ENCODE measurements at places on chromosomes 3 and 15.
A peak's percentile ranks its signal among the peaks of the same experiment; 100 is the strongest.

- no peaks in the 10 kb centered on the region for H3K27me3 ChIP-seq
- no peak overlapping the region for H3K4me3 ChIP-seq
- H3K4me1 ChIP-seq: no peaks in the 10 kb centered on the region
- no peaks in the 10 kb centered on the region for H3K36me3 ChIP-seq
Measured at GRCh38 chr3:172239218-172239790, 199.9 kb downstream of the FNDC3B start.

GRCh38 chr15:70262171-70262570, 164.5 kb upstream of the TLE3 start:
- no peak overlapping the region for H3K27ac ChIP-seq
- H3K36me3 ChIP-seq: no peaks in the 10 kb centered on the region
- no peaks in the 10 kb centered on the region for H3K4me1 ChIP-seq
- ATAC-seq: no peak
- no peak overlapping the region for H3K4me3 ChIP-seq
- no peaks in the 10 kb centered on the region for H3K27me3 ChIP-seq

DNA sequence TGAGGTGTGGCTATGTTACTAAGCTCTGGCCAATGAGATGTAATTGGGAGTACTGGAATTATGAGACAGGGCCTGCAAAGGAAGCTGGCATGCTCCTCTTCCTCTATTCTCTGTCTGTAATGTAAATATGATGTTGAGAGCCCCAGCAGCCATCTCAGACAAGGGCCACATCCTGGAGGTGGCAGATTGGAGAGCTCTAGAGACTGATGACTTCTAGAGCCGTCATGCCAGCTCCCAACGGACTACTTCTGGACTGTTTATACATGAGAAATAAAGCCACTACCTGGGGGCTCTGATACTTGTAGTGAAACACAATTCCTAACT, 19.7 kb downstream of the PLD1 start:
- no peak overlapping the region for H3K27ac ChIP-seq
- peaks cover 34% of the 10 kb centered on the region for H3K4me1 ChIP-seq
- H3K4me3 ChIP-seq: no peak overlapping the region
- H3K27me3 ChIP-seq: no peaks in the 10 kb centered on the region
- no peak for ATAC-seq

DNA sequence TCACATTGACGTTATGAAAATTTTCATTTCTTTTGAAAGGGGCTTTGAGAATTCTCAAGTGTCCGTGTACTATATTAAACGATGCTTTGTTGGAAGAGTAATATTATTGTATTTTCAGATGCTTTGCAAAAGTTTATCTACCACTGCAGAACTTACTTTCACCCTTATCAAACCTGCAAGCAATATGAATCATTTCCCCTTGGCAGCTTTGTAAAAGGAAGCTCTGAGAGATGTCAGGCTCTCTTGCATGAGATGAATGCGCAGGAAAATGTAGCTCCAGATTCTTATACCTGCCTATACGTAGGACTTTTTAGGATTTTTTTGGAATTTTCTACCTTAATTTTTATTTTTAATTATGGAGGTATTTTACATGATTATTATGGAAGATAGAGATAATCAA, 34.5 kb downstream of the GPD1L start:
- no peak overlapping the region for H3K27ac ChIP-seq
- no peak for ATAC-seq
- no peaks in the 10 kb centered on the region for H3K36me3 ChIP-seq
- H3K27me3 ChIP-seq: no peaks in the 10 kb centered on the region
- peaks cover 10% of the 10 kb centered on the region for H3K4me1 ChIP-seq
- no peak overlapping the region for H3K4me3 ChIP-seq

GRCh38 chr3:47365213-47366153, 15.3 kb upstream of the PTPN23 start:
- H3K27me3 ChIP-seq: peaks cover 13% of the 10 kb centered on the region
- H3K4me3 ChIP-seq: no peak overlapping the region
- H3K36me3 ChIP-seq: no peaks in the 10 kb centered on the region
- ATAC-seq: peak; percentile 31

- no peak overlapping the region for H3K4me3 ChIP-seq
- H3K36me3 ChIP-seq: peaks cover 19% of the 10 kb centered on the region
- no peak for ATAC-seq
- H3K27me3 ChIP-seq: no peaks in the 10 kb centered on the region
Measured at GRCh38 chr3:41900265-41900664, 61.6 kb downstream of the ULK4 start.

- no peaks in the 10 kb centered on the region for H3K27me3 ChIP-seq
- ATAC-seq: no peak
- H3K4me1 ChIP-seq: no peaks in the 10 kb centered on the region
- no peaks in the 10 kb centered on the region for H3K36me3 ChIP-seq
Measured at GRCh38 chr3:110743202-110743601, 328.4 kb upstream of the NECTIN3 start.

DNA sequence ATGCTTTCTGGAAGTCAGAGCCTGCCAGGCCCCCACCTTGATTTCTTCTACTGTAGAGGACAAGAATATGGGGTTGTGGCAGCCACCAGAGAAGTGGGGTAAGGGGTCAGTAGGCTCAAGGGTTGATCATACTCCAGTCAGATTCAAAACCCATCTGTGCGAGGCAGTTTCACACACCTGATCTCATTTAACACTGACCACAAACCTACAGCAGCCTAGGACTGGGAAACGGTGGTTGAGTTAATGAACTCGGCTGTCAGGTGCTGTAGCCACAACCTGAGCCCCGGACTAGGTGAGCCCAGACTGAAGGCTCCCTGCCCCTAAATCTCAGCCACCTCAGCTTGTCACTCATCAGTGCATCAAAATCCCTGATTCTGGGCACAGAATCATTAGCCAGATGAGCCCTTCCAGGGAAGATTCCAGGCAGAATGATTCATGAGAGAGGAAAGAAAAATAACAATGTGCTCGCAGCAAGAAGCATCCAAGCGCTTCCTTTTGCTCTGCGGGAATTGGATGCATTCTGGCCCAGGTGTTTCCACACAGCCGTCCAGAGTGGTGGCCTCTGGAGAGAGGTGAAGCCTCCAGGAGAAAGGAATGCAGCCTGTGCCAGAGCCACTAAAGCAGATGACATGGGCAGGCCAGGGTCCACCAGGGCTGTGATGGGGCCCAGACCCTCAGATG, 102.1 kb downstream of the SRGAP3 start:
- no peaks in the 10 kb centered on the region for H3K27me3 ChIP-seq
- H3K36me3 ChIP-seq: no peaks in the 10 kb centered on the region

DNA sequence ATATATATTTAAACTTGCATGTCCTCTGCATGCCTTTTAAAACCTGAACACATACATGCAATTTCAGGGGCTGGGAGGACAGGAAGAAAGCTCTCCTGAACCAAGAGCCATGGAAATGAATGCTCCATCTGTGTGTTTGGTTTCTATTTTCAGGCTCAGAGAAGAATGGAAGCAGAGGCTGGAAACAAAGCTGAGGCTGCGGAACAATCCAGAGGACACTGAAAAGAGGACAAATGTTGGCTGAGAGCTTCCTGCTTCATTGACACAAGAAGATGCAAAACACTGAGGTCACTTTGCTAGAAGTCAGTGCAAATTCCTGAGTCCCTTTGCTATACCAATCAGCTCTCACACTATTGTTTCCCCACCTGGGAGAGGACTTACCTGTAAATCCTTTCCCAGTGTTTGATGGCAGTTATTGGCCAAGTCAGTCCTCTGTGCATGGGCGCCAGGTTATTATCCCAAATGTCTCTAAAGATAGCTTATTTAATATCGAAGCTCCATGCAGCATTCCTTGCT, 12.7 kb downstream of the FAM240A start:
- H3K4me1 ChIP-seq: peaks cover 16% of the 10 kb centered on the region
- no peak overlapping the region for H3K27ac ChIP-seq
- ATAC-seq: no peak

DNA sequence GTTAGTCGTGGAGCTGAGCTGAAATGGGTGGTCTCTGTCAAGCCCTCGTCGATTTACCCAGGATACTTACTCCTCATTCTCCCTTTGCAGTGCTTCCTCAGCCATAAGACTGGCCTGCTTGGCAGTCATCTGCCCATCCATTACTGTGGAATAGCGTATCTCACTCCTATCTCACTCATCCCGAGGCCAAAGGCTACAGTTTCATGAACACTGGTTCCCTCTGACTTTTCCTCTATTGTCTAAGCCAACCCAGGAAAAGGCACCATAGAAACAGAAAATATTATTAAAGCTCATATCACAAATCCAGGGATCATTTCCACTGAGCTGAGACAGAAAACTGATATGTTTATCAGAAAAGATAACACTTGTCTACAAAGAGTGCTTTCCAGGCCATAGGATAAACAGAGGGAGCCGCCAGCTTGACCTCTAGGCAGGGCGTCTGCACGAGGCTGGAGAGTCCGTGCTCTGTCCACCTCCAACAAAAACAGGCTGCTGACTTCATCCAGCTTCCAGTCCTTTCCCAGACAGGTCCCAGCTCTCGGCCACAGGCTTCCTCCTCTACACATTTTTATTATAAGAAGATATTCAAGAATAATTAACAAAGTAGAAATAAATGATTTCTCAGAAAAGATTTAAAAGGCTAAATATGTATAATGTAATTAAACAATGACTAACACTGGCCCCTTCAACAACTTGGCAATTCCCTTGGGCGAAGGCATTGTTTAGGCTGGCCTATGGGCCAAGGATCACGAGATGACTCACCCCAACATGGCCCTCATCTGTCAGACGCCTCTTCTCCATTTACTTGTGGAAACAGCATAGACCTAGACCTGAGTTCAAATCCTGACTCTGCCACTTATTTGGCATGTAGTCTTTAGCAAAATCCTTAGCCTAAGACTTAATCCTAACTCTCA, 27.4 kb upstream of the BOC start:
- no peaks in the 10 kb centered on the region for H3K36me3 ChIP-seq
- ATAC-seq: no peak
- no peaks in the 10 kb centered on the region for H3K4me1 ChIP-seq

- peaks cover 33% of the 10 kb centered on the region for H3K27me3 ChIP-seq
- H3K27ac ChIP-seq: no peak overlapping the region
- no peaks in the 10 kb centered on the region for H3K36me3 ChIP-seq
- peak; percentile 14 for ATAC-seq
- H3K4me1 ChIP-seq: peaks cover 7% of the 10 kb centered on the region
Measured at GRCh38 chr3:26624209-26624765, 1.7 kb downstream of the LRRC3B start.

DNA sequence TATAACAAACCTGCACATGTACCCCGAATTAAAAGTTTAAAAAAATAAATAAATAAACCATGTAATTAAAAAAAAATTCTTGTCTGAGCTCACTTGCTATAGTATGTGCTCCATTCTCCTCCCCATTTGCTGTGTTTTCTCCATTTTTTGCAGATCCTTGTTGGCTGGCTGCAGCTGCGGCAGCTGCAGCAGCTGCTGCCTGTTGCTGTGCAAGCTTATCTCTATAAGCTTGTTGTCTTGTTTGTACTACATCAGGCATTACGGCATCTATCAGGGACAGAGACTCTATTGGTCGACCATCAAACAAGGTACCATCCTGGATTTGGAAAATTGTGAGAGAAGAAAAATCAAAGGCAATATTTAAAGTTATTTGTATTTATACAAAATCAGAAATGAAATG, 145.9 kb downstream of the TBL1XR1 start:
- H3K36me3 ChIP-seq: no peaks in the 10 kb centered on the region
- H3K4me1 ChIP-seq: peaks cover 7% of the 10 kb centered on the region
- no peaks in the 10 kb centered on the region for H3K27me3 ChIP-seq

- H3K4me1 ChIP-seq: no peaks in the 10 kb centered on the region
- no peak overlapping the region for H3K4me3 ChIP-seq
- H3K27me3 ChIP-seq: no peaks in the 10 kb centered on the region
- no peak for ATAC-seq
Measured at GRCh38 chr3:46280105-46280797, 38.0 kb downstream of the CCR3 start.

DNA sequence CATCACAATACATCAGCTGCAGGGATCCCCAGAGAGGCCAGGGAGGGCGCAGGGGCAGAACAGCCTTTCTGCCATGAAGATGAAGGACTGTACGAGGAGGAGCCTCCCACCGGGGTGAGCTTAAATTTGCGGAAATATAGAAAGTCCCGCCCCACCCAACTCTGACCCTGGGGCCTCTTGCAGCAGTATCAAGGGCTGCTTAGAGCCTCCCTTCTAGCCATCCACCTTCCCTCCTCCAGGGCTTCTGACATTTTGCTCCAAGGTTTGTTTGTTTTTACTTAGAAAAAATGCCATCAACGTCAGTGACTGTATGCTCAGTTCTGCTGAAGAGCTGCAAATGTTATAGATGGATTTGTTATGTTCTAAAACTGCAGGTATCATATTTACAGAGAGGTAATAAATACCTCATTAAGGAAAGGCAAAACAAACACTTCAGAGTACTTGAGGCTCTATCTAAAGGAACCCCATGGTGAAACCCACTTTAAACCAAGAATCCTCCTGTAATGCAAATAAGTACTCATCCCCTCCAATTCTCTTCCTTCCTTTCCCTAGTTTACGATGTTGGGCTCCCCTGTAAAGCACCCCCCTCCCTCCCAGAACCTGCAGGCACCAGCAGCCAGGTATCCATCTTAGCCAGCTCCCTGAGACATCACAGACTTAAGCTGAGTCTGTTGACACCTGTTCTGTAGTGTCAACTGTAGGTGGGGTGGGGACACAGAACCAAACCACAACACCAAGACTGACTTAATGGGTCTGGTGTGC, 30.5 kb downstream of the RFTN1 start:
- peaks cover 60% of the 10 kb centered on the region for H3K4me1 ChIP-seq
- no peak overlapping the region for H3K4me3 ChIP-seq
- peak overlapping the region; percentile 44 for H3K27ac ChIP-seq
- no peaks in the 10 kb centered on the region for H3K36me3 ChIP-seq
- H3K27me3 ChIP-seq: no peaks in the 10 kb centered on the region

DNA sequence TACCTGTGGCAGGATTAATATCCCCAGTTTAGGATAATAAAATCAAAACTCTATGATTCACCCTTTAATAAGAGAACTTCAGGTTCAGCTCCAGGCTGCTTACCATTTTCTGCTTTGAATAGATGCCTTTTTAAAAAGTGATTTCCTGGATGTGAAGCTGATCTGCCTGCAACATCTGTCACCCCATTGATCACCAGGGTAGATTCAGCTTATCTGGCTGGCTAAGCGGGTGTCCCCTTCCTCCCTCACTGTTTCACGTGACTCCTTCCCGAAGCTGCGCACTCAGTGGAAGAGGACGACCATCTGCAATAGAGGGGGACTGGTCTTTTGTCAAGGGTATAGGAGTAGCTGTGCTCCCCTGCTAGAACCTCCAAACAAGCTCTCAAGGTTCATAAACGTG, 128.1 kb downstream of the IL1RAP start:
- no peak overlapping the region for H3K27ac ChIP-seq
- H3K36me3 ChIP-seq: no peaks in the 10 kb centered on the region
- H3K27me3 ChIP-seq: no peaks in the 10 kb centered on the region

DNA sequence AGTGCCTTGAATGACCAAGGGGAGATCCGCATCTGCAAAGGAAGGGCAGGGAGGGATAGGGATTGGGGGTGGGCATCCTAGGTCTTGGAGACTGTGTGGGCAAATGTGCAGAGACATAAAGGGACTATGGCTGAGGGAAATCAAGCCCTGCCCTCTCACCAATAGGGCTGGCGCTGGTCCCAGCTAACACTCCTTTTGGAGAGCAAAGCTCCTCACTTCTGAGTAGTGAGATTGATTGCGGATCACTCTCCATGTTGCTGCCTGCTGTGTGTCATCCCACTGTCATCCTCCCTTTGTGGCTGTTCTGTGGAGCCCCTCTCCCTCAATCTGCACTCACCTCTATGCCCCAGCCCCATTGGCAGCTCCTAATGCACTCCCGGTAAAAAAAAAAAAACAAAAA, 2.2 kb upstream of the CELSR3 start:
- H3K4me3 ChIP-seq: no peak overlapping the region
- no peaks in the 10 kb centered on the region for H3K36me3 ChIP-seq
- peaks cover 34% of the 10 kb centered on the region for H3K4me1 ChIP-seq

GRCh38 chr15:39785139-39785538, 2.5 kb upstream of the FSIP1 start:
- H3K4me3 ChIP-seq: no peak overlapping the region
- H3K4me1 ChIP-seq: peaks cover 3% of the 10 kb centered on the region
- H3K27me3 ChIP-seq: no peaks in the 10 kb centered on the region
- no peak for ATAC-seq
- no peaks in the 10 kb centered on the region for H3K36me3 ChIP-seq

Data from gastroesophageal sphincter (tissue), 4 donors.